ENCODE measurements at places on chromosomes 11 and 22. TPM values are rescaled to one million over a fixed set of nuclear protein-coding genes. Genes with fewer than 3 reads are reported as not detected.

The C11orf21 gene
- 0.29 TPM for total RNA-seq

The CDC42BPG gene
- total RNA-seq = 0.29 TPM

The HSPB2 gene
- total RNA-seq = 2.1 TPM

The MUC15 gene
- total RNA-seq = not detected

The CEP126 gene
- total RNA-seq = 4.1 TPM

The KCNE3 gene
- total RNA-seq = 1.8 TPM

The C11orf42 gene
- total RNA-seq = not detected

The SOX6 gene
- total RNA-seq = 3.2 TPM

The OR8B12 gene
- not detected for total RNA-seq

The OR51B2 gene
- not detected for total RNA-seq
